NCI-H748 treated with DMSO at 0.1 percent for 48 hours (cell line): ENCODE measurements at places on chromosomes 6 and 20.

GRCh38 chr6:90496258-90497016, 90.4 kb downstream of the MAP3K7 start:
- DNase-seq: no peak

DNA sequence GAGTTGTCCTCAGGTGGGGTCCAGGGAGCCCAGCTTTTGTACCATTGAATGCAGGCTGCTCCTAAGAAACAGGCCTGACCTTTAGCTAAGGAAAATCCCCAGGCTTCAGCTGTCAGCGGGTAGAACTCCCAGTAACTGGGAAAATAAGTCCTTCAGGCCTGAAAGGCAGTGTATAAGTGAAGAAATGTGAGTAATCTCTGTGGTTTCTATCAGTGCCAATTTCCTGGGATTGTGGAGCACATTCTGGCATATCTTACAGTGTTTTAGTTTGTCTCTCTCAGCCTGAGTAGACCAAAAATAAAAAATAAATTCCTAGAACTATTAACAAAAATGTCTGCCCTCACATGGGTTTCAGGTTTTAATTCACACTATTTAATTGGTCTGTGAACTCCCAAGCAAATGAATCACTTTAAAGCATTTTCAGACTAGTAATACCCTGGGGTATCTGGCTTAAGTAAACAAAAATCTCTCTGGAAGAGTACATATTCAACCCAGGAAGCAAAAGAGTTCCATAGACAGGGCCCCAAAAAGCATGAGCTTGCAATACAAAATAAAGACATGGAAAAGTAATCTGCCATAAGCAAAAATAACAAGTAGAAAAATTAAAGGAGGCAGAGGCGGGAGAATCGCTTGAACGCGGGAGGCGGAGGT, 566.2 kb upstream of the NOX3 start:
- DNase-seq: no peak

- no peak for DNase-seq
These were observed 220.5 kb downstream of the PKHD1 start for GRCh38 chr6:51866867-51867266.

DNA sequence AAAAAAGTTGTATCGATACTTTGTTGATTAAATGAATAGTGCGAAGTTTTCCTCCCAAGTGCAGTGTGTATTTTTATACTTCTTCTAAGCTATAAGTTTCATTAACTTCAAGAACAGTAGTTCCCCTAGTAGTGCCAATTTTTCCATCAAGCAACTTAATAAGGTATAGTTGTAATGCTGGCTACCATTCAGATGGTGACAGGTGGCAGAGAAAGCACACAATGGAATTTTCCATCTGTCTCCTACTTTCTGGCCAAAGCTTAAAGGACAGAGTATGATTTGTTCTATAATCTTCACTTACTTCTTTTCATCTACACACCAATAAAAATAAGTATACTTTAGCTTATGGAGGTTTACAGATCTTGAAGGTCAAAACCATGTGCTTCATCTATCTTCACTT, 431.1 kb downstream of the NKAIN2 start:
- no peak for DNase-seq

DNA sequence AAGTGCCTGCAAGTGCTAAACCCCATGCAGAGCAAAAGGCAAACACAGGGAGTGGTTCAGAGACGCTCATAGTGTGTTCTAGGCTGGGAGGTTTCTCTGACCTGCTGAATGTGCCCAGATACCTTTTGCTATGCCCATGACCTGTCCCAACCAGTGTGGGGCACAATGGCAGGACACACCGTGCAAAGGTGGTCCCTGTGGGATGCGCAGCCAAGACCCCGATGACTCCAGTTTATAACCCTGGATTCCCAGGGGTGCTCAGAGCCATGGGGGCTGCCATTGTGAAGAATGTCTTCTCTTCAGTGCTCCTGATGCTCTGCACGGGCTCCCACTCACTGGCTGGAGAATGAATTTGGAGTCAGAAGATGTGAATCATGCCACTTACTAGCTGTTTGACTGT, 2.2 kb upstream of the NINL start:
- no peak for DNase-seq

DNA sequence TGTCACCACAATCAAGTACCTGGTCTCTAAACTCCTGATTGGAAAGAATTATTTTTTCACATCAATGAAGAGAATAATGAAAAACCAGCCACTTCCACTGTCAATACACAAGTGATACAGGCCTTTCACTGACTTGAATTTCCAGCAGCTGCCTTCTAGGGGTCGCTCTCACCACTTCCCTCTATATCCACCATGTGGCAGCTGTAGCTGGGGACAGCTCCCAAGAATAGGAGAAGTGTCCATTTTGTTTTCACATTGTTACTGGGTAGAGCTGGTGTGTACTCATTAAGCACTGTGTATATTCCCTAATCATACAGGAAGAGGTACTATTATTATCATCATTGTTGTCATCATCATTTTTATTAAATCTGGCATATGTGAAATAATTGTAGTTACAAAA, 438.4 kb upstream of the SPTLC3 start:
- DNase-seq: peak; percentile 93

GRCh38 chr20:62741191-62741691, 32.6 kb downstream of the NTSR1 start:
- DNase-seq: no peak

DNA sequence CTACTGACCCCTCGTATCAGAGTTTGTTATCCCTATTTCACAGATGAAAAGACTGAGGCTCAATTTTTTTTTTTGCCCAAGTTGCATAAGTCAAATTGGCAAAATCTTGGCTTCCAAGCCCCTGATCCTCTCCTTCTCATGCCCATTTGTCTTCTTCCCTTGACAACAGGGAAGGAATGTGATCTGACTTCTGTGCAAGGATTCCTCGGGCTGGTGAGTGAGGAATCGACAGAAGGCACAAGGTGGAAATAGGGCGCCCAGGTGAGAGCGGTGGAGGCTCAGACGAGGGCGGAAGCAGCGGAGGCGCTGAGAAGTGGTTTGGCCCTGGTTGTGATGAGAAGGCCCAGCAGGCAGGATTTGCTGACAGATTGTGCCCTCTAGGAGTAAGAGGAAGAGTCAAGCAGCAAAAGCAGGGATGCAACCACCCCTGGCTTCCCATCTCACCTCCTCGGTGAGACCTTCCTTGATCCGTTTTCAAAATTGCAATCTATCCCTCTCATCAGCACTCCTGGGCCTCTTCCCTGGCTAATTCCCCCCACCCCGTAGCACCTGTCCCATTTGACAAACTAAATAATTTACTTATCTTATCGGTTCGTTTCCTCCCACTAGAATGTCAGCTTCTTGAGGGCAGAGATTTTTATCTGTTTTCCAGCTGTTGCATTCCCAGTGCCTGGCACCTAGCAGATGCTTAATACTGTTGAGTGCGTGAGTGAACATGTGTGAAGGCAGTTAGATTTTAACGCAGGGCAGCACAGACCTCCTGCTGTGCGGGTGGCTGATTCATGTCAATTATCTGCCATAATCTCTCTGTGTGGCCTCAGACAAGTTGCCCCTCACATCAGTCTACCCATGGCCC, 3.7 kb upstream of the SIRPA start:
- DNase-seq: no peak

DNA sequence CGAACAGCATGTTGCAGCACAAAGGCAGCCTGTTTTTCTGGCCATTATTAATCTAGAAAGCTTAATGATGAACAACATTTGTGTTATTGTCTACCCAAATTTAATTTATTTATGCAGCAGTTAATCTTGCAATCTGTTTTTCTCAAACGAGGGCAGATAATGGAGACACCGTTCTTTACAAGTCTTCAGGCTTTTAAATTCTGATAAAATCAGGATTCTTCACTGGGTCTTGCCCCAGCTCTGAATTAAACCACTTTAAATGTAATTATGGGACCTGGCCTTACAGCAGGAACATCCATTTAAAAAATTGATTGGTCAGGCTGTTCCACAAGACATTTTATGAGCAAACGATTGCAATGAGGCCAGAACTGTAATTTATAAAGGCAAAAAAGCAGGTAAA, 26.5 kb upstream of the INSM1 start:
- DNase-seq: no peak
